Astrocyte of the spinal cord (primary cell): ENCODE measurements at places on chromosomes 5 and 9.

DNA sequence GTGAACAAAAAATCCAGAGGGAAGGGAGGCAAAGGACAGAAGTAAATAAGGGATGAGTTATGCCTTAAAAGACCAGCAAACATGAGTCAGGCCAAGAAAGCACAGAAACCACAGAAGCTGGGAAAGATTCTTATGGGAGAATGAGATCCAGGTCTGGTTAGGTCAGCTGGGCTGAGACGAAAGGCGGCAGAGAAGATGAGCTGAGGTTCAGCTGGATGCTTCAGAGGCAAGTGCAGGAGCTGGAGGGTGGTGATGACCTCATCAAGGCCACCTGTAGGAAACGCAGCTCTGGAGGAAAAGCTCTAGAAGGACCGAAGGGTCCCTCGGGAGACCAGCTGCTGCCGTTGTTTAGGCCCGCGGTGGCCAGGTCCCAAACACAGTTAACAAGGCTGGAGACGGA lies 152.0 kb downstream of the MYO10 start:
- peak; percentile 76 for DNase-seq

- DNase-seq: no peak
These were observed 1875.9 kb upstream of the CDH9 start for GRCh38 chr5:28914297-28914696.

DNA sequence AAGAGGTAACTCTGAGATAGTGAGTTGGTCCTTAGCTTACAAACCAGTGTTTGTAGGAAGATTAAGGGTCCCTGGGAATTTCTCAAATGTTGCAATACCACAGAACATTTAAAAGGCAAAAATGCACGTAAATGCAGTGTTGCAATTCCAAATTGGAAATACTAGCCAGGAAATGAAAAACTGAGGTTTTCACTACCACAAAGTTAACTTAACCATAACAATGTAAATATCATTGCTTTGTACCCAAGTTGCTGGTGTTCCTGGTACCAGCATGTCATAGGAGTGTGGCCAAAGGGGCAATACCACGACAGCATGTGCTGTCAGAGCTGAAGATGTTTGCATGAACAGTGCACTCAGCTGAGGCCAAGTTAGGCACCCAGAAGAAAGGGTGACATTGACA lies 382.9 kb downstream of the GLIS3 start:
- peak; percentile 67 for DNase-seq

GRCh38 chr5:169279125-169279524 lies 21.8 kb downstream of the SLIT3 start:
- no peak for DNase-seq

GRCh38 chr5:176611435-176611834 lies 1.5 kb upstream of the GPRIN1 start:
- DNase-seq: peak; percentile 84

DNA sequence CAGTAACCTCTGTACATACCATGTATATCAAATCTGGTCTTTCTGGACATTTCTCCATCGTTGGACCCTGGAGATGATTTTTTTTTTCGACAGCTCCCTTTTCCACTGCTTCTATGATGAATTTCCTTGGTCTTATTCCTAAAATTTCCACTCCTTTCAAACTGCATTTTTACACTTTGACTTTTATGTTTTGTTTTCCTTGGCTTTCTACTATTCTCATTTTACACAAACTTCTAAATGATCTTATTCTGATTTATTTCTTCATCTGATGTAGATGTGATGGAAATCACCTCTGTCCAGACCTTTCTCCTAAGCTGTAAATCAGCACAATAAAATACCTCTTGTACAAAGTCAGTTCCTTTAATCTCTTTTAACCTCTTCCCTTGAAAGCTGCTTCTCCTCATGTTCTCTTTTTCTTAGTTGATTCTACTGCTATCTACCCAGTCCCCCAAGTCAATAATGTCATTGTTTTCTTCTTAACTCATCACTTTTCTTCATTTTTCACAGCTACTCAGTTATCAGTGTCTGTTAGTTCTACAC lies 48.7 kb upstream of the TUSC1 start:
- DNase-seq: no peak

DNA sequence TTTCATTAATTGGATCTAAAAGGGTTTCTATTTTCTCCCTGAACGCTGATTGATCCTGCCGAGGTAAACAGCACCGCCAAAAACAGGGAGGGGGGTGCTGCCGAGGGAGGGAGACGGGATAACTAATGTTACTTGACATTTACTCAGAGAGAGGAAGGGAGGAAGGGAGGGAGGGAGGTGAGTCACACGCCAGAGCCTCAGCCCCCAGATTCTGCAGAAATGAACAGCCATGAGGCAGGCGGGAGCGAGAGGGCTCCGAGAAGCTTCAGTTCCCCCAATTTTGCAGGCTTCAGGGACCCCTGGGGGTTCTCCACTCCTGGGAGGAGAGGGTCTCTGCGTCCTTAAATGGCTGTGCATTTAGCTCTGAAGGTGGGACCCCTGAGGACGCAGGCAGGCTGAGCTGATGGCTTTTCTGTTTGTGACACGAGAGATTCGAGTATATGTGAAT lies 59.1 kb upstream of the IER5L start:
- DNase-seq: peak; percentile 50

DNA sequence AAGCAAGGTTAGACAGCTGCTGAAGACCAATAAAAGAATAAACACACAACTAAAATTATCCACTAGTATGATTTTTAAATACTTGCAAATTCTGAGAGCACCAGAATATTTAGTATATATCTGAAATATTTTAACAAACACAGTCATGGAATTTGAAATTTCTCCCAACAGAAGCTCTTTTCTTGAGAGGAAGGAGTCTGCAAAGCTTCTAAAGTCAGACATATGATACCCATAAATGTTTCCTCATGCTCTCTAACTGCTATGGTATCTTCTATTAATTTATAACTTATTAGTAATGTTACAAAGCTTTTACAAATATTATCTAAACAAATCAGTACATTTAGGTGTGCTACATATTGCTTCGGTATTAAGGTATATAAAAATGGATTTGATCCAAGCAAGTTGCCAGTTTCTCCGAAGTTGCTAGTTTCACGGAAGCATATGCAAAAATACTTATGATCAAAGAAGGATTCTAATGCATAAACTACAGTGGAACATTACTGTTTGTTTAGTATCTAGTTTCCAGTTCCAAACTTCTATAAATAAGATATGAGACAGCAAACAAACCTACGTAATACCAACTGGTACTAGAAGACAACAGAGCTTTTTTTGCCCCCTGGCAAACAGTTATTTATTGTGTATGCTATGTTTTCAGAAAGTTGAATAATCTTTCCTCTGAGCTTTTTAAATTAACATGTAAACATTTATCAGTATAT lies 22.0 kb downstream of the FNIP1 start:
- no peak for DNase-seq

GRCh38 chr5:109997161-109997560 lies 307.4 kb downstream of the MAN2A1 start:
- DNase-seq: no peak

DNA sequence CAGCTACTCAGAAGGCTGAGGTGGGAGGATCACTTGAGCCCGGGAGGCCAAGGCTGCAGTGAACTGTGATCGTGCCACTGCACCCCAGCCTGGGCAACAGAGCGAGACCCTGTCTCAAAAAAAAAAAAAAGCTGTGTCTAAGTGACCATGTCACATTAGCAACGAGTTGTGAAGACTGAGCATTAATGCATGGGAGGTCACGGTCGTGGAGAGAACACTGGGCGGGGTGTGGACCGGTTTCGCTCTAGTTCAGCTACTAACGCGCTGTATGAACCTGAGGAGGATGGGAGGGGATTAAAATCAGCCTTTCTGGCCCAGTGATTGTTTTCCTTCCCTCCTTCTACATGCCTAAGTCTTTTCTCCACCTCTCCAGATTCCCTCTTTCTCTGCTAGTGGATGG lies 56.7 kb upstream of the CARTPT start:
- no peak for DNase-seq
